ENCODE measurements at places on chromosomes 4 and X.

DNA sequence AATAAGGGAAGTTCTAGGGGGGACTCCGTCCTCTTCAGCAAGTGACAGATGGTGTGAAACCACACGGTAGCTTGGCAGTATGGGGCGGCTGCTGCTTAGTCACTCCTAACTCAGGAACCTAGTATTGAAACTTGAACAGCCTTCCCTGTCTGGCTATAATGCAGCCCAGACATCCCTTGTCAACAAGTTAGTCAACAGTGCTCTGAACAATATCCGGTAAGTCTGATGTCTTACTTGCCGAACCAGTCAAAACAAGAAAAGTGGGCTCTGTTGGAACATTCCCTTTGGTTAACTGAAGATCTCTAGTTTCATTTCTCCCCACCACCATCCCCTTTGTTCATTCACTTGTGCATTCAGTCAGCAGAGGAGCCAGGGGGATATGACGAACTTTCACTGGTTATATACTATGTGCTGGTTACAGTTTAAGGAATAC lies 18.7 kb upstream of the CXCL13 start:
- no peak overlapping the region for H3K27ac ChIP-seq
- DNase-seq: no peak
- H3K4me3 ChIP-seq: no peak overlapping the region
- peaks cover 5% of the 10 kb centered on the region for H3K4me1 ChIP-seq
- no peaks in the 10 kb centered on the region for H3K36me3 ChIP-seq

DNA sequence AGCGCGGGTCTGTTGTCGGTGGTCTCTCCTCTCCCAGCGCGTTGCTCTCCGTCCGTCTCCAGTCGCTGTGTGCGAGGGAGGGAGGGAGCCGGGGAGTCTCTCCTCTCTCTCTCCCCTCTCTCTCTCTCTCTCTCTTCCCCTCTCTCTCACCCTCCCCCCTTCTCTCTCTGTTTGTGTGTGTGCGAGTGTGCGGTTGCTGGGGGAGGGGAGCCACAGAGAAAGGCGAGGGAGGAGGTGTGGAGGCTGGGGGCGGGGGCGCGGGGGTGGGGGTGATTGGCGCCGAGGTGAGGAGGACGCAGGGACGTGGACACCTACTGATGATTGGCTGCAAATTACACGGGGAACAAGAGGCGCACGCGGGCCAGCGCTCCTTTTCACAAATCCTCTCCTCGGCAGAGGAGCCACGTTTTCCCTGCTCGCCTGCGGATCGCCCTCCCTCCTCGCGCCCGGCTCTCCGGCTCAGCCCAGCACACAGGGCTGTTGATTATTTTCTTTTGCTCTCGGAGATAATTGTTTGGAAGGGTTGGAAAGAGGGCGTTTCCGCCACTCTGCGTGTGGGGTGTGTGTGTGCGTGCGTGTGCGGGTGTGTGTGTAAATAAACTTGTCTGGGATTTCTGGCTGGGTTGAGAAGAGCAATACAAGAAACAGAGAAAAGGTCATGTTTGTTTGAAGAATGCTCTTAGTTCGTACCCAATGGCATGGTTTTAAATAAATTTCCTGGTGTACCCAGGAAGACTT lies at the start of gene CXXC4:
Gene CXXC4, minus strand, starts transcription at position 73 of the 738 bp plus-strand sequence. CDS start 3,092 bp downstream, outside the sequence.
- DNase-seq: peak; percentile 80
- H3K4me1 ChIP-seq: peaks cover 36% of the 10 kb centered on the region
- H3K36me3 ChIP-seq: no peaks in the 10 kb centered on the region

DNA sequence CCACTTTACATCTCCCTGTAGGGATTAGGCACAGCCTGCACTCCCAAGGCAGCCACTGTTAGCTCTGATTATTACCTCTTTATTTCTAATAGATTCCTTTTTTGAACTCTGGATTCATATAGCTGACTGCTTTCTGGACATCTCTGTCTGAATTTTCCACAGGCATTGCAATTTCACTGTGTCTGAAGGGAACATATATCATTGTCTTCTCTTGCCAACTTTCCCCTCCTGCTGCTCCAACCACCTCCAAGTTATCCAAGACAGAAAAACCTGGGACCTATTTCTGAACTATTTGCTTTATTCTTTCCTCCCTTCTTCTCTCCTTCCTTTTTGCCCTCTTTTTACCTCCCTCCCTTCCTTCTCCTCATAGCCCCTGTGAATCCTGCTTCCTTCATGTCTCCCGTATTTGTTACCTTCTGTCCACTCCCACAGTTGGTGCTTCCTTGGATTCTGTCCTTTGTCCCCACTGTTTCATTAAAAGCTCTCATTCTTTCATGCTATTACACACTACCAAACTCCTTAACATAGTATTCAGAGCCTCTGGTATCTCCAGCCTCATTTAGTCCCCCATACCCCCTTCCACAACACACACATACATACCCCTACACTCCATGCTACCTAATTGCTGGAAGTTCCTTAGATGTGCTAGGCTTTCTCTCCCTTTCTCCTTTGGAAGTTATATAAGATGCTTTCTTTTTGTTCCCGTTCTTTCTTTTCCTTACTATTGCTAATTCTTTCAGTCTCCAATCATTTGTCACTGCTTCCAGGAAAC lies 34.7 kb downstream of the FGF2 start:
- no peaks in the 10 kb centered on the region for H3K27me3 ChIP-seq
- no peak overlapping the region for H3K4me3 ChIP-seq
- H3K27ac ChIP-seq: peak overlapping the region; percentile 6
- peaks cover 66% of the 10 kb centered on the region for H3K4me1 ChIP-seq
- DNase-seq: no peak

GRCh38 chr4:76962406-76963130 lies 13.0 kb downstream of the SEPTIN11 start:
- no peak overlapping the region for H3K4me3 ChIP-seq
- peaks cover 12% of the 10 kb centered on the region for H3K36me3 ChIP-seq

GRCh38 chrX:71533851-71534561 lies 1.1 kb downstream of the OGT start:
- peak overlapping the region; percentile 95 for H3K4me3 ChIP-seq
- H3K36me3 ChIP-seq: peaks cover 21% of the 10 kb centered on the region
- H3K27ac ChIP-seq: peak overlapping the region; percentile 98
- no peaks in the 10 kb centered on the region for H3K27me3 ChIP-seq
- peak; percentile 16 for DNase-seq
- peaks cover 25% of the 10 kb centered on the region for H3K4me1 ChIP-seq

DNA sequence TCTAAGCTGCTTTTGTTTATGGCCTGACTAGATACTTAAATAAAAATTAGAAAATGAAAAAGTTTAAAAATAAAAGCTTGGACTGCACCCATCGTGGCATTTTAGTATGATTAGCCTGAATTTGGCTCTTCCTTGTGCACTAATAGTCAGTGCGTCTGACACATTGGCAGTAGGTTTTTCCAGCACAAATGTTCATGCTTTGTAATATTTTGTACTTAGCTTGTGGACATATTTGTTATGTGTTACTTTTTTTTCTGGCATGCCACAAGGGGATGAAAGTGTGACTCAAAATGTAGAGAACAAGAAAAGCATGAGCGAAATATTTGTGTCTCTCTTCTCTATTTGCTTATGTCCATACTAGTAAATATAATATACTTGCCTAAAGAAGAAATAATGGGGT lies 359.3 kb downstream of the ADGRL3 start:
- H3K4me3 ChIP-seq: no peak overlapping the region
- no peak overlapping the region for H3K27ac ChIP-seq
- H3K27me3 ChIP-seq: no peaks in the 10 kb centered on the region
- H3K36me3 ChIP-seq: no peaks in the 10 kb centered on the region

DNA sequence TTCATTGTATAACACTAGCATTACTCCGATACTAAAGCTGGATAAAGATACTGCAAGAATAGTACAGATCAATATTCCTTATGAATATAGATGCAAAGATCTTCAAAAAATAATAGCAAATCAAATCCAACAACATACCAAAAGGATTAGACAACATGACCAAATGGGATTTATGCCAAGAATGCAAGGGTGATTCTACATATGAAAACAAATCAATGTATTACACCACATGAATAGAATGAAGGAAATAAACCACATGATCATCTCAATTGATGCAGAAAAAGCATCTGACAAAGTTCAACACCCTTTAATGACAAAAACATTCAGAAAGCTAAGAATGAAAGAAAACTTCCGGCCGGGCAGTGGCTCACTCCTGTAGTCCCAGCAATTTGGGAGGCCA lies 42.8 kb downstream of the CUL4B start:
- H3K27ac ChIP-seq: no peak overlapping the region
- no peak for DNase-seq
- no peaks in the 10 kb centered on the region for H3K27me3 ChIP-seq

DNA sequence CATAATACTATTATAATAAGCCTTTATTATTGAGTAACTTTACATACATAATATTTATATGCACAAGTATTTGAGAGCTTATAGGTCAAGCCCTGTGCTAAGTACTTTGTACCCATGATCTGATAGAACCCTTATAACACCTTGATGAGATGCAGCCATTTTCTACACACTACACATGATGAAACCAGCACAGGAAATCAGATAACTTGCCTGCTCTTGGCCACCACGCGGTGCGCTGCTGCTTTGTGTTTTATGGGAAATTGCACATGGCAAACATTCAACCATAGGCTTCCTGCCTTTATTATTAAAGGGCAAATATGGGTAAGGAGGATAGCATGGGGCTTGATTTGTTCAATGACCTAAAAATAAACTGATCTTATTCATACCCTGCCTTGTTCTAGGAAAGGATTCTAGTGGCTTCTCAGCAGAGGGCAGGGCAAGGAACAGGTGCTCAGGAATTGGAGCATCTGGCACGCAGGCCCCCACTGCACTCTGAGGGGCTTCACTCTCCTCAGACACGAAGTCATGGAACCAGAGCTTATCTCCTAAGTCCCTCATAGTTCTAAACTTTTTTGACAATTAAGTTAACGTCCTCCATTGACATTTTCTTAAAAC lies 31.6 kb upstream of the NAP1L5 start:
- peaks cover 7% of the 10 kb centered on the region for H3K4me1 ChIP-seq
- H3K36me3 ChIP-seq: peaks cover 29% of the 10 kb centered on the region
- H3K4me3 ChIP-seq: no peak overlapping the region
- H3K27me3 ChIP-seq: no peaks in the 10 kb centered on the region
- DNase-seq: no peak

- no peak overlapping the region for H3K27ac ChIP-seq
- no peak for DNase-seq
- peaks cover 9% of the 10 kb centered on the region for H3K4me1 ChIP-seq
- H3K4me3 ChIP-seq: no peak overlapping the region
- no peaks in the 10 kb centered on the region for H3K27me3 ChIP-seq
Measured at GRCh38 chrX:71131510-71131909, 13.1 kb downstream of the MED12 start.

DNA sequence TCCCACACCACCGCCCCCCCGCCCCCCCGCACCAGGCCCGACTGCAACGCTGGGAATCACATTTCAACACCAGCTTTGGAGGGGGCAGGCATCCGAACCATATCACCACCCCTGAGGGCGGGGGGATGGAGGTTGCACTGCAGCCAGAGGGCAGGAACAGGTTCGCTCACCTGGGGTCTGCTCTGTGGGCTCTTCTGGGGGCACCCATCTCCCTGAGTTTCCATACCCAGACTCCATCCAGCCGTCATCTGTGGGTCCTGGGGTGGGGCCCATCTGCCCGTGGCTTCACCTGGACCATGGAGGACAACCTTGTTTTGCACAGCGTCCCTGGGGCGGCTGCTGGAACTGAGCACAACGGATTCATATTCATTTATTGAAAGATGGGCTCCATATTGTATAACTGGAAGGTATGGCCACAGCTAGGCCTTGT lies 6.9 kb downstream of the PSAPL1 start:
- H3K4me3 ChIP-seq: no peak overlapping the region
- H3K36me3 ChIP-seq: no peaks in the 10 kb centered on the region
- no peak overlapping the region for H3K27ac ChIP-seq
- peak; percentile 8 for DNase-seq
- H3K27me3 ChIP-seq: peaks cover 2% of the 10 kb centered on the region
- peaks cover 37% of the 10 kb centered on the region for H3K4me1 ChIP-seq

DNA sequence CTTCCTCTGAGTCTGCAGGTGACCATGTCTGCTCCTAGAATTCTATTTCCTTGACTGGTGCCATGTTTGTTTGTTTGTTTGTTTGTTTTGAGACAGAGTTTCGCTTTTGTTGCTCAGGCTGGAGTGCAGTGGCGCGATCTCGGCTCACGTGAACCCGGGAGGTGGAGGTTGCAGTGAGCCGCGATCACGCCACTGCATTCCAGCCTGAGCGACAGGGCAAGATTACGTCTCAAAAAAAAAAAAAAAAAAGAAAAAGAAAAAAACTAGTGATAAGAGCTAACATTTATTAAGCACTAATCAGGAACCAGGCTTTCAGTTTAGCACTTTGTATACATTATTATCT lies 7.2 kb downstream of the SAT1 start:
- no peak overlapping the region for H3K27ac ChIP-seq
- H3K36me3 ChIP-seq: peaks cover 11% of the 10 kb centered on the region
- no peaks in the 10 kb centered on the region for H3K27me3 ChIP-seq
- H3K4me3 ChIP-seq: no peak overlapping the region
- no peak for DNase-seq

- H3K4me1 ChIP-seq: peaks cover 13% of the 10 kb centered on the region
- H3K4me3 ChIP-seq: no peak overlapping the region
- DNase-seq: no peak
- no peaks in the 10 kb centered on the region for H3K27me3 ChIP-seq
- no peak overlapping the region for H3K27ac ChIP-seq
- no peaks in the 10 kb centered on the region for H3K36me3 ChIP-seq
Measured at GRCh38 chr4:133137571-133137970, 11.5 kb upstream of the PCDH10 start.

DNA sequence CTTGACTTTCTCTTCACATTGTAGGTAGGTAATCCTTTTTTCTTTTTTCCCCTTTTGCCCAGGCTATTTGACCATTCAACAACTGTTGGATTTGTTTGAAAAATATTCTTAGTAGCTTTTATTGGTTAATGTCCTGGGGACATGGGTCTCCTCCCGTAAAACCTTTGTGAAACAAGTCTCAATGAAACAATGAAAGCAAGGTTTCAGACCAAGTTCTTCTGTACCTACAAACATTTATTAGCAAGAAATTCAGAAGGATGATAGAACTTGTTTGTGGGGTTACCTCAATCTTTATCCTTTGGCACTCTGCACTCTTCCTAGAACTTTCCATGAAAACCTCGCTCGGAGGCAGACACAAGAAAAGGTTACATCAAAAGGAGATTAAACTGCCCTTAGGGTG lies 190.7 kb upstream of the ANK2 start:
- peaks cover 77% of the 10 kb centered on the region for H3K4me1 ChIP-seq
- H3K36me3 ChIP-seq: 0 out of 2 replicates have a peak, but pooled peaks cover under 1% of the 10 kb centered on the region
- H3K27ac ChIP-seq: peak overlapping the region; percentile 79
